ENCODE measurements at places on chromosomes 3 and 15. TPM values are rescaled to one million over a fixed set of nuclear protein-coding genes. Genes with fewer than 3 reads are reported as not detected.
A peak's percentile ranks its signal among the peaks of the same experiment; 100 is the strongest.

DNA sequence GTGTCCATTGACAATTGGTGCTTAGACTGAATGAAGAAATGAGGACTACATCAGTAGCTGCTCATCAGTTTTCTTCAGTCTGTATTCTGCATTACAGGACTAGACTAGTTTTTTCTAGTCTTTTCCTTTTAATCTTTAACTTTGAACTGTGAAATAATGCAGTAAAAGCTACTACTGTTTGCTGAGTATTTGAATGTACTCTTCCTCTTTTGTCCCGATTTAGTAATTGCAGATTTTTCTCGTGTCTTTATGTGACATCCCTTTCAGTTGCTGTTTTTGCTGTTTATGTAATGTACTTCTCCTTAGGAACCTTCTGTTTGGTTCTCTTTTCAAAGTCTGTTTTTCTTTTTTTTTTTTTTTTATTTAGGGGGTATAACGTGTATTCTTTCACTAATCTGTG is 17.4 kb downstream of the MFSD1 start:
- DNase-seq, result no peak

- no peak for DNase-seq
These were observed 13.4 kb upstream of the RTP1 start for GRCh38 chr3:187183903-187184302.

DNA sequence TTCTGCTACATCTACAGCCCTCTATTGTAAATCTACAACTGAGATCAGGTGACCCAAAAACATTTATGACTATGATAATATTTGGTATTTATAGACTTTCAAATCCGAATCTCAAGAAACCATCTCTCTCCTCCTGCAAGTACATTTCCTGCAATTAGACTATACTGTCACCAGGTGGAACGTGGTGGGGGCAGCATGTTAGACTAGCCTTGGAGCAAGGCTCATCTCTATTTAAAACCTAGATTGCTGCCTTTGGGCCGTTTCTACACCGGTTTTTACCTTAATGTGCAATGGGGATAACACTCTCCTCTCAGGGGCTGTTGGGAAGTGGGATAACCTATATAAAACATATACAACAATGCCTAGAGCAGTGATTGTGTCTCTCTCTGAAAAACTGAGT is 3.8 kb upstream of the KATNBL1 start:
- no peak for DNase-seq

GRCh38 chr3:30924763-30925162 is 30.3 kb upstream of the GADL1 start:
- no peak for DNase-seq

DNA sequence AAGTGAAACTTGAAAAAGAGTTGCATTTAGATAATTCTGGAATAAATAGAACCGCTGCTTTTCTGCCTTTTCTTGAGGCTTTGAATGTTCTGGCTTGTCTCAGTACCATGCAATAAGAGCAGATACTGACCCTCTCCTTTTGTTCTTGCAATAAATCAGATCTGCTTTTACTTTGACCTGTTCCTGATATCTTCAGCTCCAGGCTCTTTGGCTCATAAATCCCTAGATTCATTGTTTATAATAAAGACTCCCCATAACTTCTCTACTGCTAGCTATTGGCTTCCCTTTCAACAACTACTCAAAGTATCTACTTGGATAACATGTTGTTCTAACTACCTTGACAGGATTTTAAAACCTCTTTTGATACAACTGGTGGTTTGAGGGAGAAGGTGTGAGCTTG is 47.4 kb upstream of the TMC3 start:
- DNase-seq, result no peak

DNA sequence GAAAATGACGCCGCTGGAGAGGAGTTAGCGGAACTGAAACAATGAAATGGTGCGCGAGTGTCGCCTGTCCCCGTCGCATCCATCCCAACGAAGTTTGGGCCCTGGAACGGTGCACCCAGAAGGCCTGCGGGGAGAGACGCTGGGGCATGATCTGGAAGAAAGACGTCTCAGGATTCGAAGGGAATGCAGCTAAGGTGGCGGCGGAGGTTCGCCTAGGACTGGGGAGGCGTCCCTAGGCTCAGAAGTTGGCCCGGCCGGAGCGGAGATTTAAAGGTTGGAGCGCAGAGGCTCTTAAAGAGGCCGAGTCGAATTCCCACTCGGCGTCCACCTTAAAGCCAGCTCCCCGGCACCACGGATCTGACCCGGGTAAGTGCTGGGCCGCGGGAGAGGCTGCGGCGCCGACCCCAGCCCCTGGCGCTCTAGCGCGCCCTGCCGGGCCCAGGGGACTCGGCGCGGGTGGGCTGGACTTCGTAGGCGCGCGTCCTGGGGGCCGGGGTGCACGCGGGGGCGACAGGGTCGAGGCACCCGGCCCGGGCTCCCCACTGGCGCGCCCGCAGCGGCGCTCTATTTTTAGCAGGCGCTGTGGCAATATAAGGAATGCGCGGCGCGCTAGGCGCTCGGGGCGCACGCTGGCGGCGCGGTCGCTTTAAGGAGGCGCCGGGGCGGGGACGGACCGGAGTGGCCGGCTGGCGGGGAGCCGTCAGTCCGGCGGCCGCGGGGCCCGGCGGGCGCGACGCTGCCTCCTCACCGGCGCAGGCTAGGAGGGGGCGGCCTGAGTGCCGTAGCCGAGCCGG is at the start of gene MRAS:
Gene MRAS, plus strand, starts transcription at position 620 of the 794 bp plus-strand sequence. CDS start 24,305 bp downstream, outside the sequence.
- DNase-seq, result peak; percentile 94

- no peak for DNase-seq
These were observed 3.8 kb upstream of the KCNMB2 start for GRCh38 chr3:178532476-178532875.

- no peak for DNase-seq
These were observed 147.9 kb upstream of the DPH6 start for GRCh38 chr15:35693886-35694285.

GRCh38 chr3:87761341-87761740 is 297.5 kb downstream of the CGGBP1 start:
- DNase-seq, result no peak

GRCh38 chr15:63093486-63094205 is 28.0 kb upstream of the LACTB start:
- peak; percentile 86 for DNase-seq

DNA sequence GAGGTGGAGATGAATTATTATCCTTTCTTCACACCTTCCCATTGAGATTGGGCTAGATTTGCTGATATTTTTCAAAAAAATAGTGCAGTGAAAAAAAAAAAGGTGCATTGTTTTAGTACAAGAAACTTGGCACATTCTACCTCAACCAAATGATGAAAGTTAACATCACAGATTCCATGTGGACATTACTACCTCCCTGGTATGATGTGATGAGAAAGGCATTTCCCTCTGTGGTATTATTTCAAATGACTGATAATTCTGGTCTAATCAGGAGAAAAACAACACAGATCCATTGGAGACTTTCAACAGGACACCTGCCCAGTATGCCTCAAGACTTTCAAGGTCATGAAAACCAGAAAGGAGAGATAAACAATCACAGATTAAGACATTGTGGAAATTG is 313.4 kb downstream of the BCHE start:
- no peak for DNase-seq

DNA sequence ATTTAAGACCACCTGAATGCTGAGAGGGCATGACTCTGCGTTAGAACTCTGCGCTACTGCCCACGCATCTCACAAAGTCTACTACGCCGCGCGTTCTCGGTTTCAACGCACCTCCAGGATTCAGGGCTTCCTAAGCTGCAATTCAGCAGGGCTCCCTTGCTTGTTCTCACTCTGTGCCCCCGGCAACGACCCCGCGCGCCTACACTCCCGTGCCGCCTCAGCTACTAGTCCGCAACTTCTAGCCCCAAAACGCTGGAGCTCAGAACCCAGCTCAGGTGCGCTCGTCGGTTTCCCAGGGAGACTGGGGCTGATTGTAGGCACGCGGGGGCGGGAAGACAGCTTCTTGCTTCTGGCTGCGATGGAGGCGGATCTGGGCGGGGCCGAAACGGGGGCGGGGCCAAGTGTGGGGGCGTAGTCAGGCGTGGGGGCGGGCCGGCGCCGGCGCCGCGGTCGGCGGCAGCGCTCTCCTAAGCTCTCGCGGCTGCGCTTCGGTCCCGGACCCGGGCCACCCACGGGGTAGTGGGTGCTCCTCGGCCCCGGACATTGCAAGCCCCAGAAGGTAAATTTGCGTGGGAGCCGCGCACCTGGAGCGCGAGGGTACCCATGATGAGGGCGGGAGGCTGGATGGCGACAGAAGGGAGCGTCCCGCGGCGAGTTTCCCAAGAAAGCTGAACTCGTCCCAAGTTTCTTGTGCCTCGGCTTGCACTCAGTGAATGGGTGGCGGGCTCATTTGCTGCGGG is at the start of gene ARHGEF26:
Gene ARHGEF26, plus strand, starts transcription at position 430 of the 740 bp plus-strand sequence. CDS start 603 bp downstream, outside the sequence.
- peak; percentile 95 for DNase-seq

DNA sequence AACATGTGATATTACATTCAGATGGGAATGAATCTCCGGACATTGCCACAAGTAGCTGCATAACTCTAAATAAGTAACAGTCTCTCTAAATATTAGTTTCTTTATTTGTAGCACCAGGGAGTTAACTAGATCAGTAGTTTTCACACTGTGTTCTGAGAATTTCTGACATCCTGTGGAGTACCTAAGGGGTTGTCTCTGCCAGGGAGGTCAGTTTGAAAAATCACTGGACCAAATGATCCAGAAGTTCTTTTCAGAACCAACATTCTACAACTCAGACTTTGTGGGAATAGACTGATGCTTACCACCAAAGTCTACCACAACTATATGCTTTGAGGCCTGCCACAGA is 9.0 kb upstream of the ILDR1 start:
- DNase-seq, result no peak

- peak; percentile 72 for DNase-seq
These were observed 570 bp downstream of the PCNP start for GRCh38 chr3:101574388-101575112.

DNA sequence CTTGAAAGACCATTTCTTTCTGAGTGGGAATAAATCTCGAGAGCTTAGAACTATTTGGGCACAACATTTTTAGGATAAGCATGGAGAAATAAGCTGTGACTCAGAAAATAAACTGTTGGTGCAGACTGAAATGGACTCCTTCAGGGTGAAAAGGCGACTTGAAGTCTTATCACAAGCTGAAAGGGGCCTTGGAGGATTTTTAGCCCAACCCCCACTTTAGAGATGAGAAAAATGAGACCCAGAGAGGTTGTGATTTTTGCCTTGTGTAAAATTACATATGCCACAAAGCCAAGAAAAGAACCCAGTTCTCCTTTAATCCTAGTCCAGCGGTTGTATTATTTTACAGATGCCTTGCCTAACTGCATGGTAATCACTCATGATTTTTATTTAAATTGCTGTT is 1.5 kb downstream of the ATP1B3 start:
- DNase-seq, result no peak

DNA sequence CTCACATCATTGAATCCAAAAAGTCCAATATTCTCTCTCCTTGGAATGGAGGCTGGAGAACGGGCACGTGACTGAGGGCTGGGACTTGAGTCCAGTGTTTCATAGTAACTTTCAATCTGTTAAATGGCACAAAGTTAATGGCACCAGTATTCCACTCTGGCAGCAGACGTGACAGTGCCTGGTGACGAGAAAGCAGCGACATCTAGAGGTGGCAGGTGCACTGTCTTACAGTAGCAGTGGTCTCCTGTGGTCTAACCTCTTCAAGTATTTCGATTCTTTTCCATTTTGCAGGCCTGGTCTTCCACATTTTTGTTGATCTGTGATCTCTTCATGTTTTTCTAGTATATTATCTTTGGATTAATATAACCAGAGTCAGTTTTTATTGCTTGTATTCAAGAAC is 107.1 kb downstream of the OXSM start:
- DNase-seq, result no peak

GRCh38 chr3:141930801-141931200 is 54.4 kb downstream of the ATP1B3 start:
- DNase-seq, result no peak

DNA sequence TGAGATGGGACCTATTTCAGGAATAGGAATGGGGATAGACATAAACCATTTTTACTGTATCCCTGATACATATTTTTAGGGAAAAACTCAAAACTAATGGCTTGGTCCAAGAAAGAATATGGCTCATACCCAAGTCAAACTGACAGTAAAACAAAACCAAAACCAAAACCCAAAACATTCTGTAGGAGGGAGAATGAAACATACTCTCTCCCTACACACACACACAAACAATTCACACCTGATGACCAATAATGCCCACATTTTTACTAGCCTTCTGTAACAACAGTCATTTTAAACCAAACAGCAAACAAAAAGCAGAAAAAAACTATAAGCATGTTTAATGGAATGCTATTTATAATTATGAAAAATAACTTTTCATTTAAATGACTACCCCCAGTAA is 74.9 kb downstream of the NBEAL2 start:
- DNase-seq, result no peak

- no peak for DNase-seq
These were observed 242.5 kb downstream of the GBE1 start for GRCh38 chr3:81518945-81519344.

DNA sequence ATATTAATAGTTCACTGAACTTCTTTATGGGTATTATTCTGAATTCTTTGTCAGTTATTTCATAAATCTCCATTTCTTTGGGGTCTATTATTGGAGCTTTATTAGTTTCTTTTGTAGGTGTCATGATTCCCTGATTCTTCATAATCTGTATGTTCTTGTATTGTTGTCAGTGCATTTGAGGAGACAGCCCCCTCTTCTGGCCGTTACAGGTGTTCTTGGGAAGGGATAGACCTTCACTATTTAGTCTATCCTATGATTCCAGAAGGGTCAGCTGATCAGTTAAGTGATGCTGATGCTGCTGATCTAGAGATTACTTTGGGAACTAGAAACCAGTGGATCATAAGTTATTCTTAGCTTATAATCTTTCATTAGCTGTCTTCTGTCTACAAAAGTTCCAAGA is 34.9 kb downstream of the TMEM39A start:
- DNase-seq, result no peak

GRCh38 chr3:115211810-115212492 is 64.9 kb upstream of the ZBTB20 start:
- no peak for DNase-seq

DNA sequence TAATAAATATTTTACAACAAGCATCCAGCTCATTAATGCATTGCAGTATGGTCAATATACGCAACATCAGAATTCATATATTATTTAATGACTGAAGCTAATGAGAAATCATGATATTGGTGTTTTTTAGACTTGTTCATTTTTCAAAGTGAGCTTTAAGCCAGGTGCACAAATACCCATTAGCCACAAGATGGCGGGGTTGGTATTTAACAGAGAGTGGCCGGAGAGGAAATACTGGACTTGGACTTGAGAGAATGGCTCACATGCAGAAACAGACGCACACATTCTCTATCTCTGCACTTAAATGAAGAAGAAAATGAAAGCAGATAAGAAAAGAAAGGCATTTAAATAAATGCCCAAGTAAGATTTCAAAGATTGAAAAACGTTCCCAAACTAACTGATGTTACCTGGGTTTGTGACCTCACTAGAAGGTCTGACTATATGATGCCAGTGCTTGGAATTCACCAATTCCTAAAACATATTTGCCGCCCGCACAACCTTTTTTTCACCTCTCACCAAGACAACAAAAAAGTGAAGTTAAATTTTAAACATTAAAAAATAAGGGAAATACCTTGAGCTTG is 21.2 kb upstream of the CRBN start:
- no peak for DNase-seq

ROPN1 gene
- 0.79 TPM for total RNA-seq

CAND2 gene
- 33.2 TPM for total RNA-seq

C2CD4B gene
- 1.4 TPM for total RNA-seq

SH2D7 gene
- total RNA-seq, result not detected

GOLGA8Q gene
- 0.71 TPM for total RNA-seq

CDHR4 gene
- total RNA-seq, result not detected

SRP14 gene
- 184 TPM for total RNA-seq

CELSR3 gene
- total RNA-seq, result 0.20 TPM

FRMD5 gene
- 20.8 TPM for total RNA-seq

SLC51A gene
- total RNA-seq, result not detected

MUC20 gene
- 0.86 TPM for total RNA-seq

PEX5L gene
- 0.56 TPM for total RNA-seq

Data from right cardiac atrium (tissue), 5 donors.